Amygdala (tissue), 56 donors: ENCODE measurements at places on chromosomes 3 and 15.

DNA sequence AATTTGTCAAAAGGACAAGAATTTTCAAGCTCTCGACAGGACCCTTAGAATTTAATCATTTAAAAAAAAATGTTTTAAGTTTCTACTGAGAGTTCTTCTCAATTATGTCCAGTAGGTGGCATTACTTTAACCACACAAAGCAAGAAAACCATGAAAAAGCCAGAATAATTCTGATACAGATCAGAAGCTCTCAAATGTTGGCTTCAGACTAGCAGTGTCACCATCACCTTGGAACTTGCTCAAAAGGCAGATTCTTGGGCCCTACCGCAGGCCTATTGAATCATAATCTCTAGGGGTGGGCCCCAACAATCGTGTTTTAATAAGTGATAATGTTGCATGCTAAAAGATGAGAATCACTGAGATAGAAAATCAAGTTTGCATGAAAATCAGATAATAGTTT is 99.5 kb upstream of the KCNMB2 start:
- no peak for DNase-seq

- DNase-seq, result no peak
These were observed 78.5 kb downstream of the RAD18 start for GRCh38 chr3:8884630-8885290.

DNA sequence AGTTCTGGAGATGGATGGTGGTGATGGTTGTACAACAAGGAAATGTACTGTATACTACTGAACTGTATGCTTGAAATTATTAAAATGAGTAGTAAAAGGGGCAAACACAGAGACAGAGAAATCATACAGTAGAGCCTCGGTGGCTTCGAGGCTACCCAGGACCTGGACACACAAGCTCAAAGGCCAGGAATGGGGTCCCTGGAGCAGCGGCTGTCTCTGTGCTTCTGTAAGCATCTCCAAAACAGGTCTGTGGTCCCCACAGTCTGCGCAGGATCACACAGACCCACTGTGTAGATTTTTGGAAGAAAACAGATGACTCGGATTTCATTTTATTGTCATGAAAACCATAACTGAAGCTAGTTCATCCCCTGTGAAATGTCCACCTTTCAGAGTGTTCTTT is 39.7 kb downstream of the PGPEP1L start:
- DNase-seq, result no peak

- DNase-seq, result no peak
These were observed 11.1 kb downstream of the ALPK3 start for GRCh38 chr15:84828086-84828908.

- DNase-seq, result no peak
These were observed 169.8 kb upstream of the ROBO1 start for GRCh38 chr3:79937567-79937966.

GRCh38 chr3:143311096-143311495 is 191.5 kb downstream of the CHST2 start:
- DNase-seq, result no peak

DNA sequence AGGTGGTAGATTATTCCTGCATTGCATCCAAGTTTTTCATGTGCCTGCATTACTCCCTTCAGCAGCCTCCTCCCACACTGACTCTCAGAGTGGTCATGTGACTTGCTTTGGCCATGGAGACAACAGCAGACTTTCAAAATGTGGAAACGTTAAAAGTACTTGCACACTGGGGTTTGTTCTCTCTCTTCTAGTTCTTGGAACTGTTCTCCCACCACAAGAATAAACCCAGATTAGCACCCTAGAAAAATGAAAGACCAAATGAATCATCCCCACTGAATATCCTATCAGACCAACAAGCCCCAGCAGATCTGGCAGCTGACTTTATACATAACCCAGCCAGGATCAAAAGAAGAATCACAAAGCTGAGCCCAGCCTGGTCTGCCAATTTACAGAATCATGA is 398.5 kb downstream of the VPS13C start:
- DNase-seq, result no peak

DNA sequence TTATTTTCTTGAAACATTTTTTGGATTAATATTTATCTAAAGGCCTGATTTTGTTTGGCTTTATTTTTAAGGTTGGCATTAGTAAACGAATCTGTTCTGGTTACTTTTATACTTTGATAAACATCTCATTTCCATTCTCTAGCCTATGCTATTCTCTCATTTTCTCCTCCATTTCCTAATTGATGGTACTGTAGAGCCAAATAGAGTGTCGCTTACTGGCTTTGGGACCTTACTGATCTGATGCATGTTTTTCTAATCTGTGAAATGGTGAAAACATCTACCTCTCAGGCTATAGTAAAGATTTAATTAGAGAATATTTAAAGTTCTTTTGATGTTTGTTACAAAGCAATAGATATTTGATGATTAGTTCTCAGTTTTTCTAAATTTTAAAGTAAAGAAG is 1.6 kb downstream of the LNP1 start:
- no peak for DNase-seq

GRCh38 chr3:69535613-69536012 is 149.7 kb upstream of the FRMD4B start:
- DNase-seq, result no peak

GRCh38 chr3:24305795-24306467 is 188.7 kb downstream of the THRB start:
- DNase-seq, result no peak
